ENCODE measurements at places on chromosomes 5 and 9.

GRCh38 chr9:84593352-84593751 lies 76.2 kb upstream of the NTRK2 start:
- no peak for DNase-seq

GRCh38 chr5:37839407-37840052 lies at the start of gene GDNF:
Gene GDNF (minus strand): TSS chr5:37840041. CDS start chr5:37834796, 5,245 bp downstream.
- no peak for DNase-seq

DNA sequence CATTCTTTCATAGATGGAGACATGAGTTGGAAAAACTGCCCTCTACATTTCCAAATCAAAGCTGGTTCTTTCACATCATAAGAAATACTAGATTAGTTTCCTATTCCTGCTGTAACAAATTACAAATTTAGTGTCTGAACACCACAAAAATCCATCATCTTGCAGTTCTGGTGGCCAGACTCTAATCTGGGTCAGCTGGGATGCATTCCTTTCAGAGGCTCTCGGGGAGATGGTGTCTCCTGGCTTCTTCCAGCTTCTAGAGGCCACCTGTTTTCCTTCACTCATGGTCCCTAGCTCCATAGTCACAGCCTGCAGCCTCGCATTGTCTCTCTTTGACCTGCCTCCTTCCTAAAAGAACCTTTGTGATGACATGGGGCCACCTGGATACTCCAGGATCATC lies 65.2 kb downstream of the RETREG1 start:
- DNase-seq: no peak

GRCh38 chr5:83724935-83725334 lies 4.3 kb upstream of the HAPLN1 start:
- DNase-seq: no peak

DNA sequence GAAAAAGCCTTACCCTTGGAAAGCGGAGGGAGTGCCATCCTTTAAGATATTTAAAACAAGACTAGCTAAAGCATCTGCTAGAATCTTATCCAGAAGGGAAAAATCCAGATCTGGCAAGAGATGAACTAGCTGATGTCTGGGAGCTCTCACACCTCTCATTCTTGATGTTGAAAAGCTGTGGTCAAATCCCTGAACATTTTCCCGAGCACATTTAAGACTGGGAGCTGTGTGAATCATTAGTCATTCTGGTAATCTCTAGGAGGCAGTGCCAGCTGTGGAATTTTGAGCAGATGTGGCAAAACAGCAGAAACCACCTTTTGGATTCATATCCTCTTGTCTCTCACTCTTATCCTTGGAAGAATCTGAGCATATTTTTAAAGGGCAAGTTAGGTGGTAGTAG lies 218.0 kb downstream of the MAN2A1 start:
- DNase-seq: no peak

GRCh38 chr5:124887223-124887622 lies 140.8 kb upstream of the ZNF608 start:
- DNase-seq: no peak

DNA sequence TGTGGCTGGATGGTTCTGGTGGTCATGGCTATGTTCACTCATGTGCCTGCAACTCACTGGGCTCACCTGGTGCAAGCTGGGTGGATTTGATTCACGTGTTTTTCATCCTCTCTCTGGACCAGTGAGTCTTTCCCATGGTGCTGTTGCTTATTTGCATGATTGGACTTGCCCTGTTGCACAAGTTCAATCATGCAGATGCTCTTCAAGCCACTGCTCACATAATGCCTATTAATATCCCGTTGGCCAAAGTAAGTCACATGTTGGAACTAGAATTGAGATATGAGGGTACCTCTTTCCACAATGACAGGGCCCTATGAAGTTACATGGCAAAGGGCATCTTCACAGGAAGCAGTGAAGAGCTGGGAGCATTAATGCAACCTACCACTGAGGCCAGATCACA lies 26.5 kb upstream of the MROH2B start:
- no peak for DNase-seq

DNA sequence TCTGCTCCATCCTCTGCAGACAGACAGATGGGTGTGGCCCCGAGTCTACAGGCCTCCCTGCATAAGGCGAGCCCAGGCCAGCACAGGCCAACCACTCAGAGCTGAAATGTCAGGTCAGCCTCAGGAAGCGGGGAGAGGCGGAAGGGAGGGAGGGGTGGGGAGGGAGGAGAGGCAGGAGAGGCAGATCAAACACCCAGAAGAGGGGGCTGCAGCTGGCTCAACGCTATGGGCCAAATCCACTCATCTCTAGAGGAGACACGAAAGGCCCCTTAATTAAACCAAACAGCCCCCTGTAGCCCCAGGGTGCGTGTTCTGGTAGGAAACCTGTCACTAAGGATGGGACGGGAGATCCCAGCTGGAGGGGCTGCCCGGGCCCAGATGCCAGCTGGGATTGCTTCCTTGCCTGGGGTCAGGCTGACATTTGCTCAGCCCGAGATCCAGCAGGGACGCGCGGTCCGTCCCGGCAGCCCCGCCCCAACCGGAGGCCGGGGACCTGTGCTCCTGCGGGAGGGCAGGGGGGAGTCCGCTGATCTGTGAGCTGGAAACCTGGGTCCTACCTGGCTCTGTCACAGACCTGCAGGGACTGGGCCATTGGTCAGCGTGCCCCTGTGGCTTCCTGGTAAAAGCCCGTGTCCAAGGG lies 97.2 kb upstream of the SARDH start:
- DNase-seq: no peak

- no peak for DNase-seq
Observed at GRCh38 chr5:75512383-75513074, 838 bp downstream of the POLK start.

All from bone marrow (tissue), 2 donors.